ENCODE measurements at places on chromosomes 13 and 19. TPM values are rescaled to one million over a fixed set of nuclear protein-coding genes. Genes with fewer than 3 reads are reported as not detected.

The RGL3 gene
- polyA plus RNA-seq = 26.3 TPM

The MIER2 gene
- polyA plus RNA-seq = 13.4 TPM

The PTGIR gene
- 1.7 TPM for polyA plus RNA-seq

The HIF3A gene
- polyA plus RNA-seq = 20.5 TPM

The KLC3 gene
- 0.61 TPM for polyA plus RNA-seq

The CEBPA gene
- polyA plus RNA-seq = 14.6 TPM

The VSTM2B gene
- polyA plus RNA-seq = not detected

The RUBCNL gene
- polyA plus RNA-seq = 0.56 TPM

The NXNL1 gene
- polyA plus RNA-seq = not detected

The ZNF578 gene
- not detected for polyA plus RNA-seq

The SIGLEC7 gene
- polyA plus RNA-seq = 1.8 TPM

The TLE6 gene
- polyA plus RNA-seq = 2.7 TPM

The NTN5 gene
- not detected for polyA plus RNA-seq

The KLK14 gene
- polyA plus RNA-seq = 0.31 TPM

The B3GNT8 gene
- polyA plus RNA-seq = 6.1 TPM

The SOHLH2 gene
- not detected for polyA plus RNA-seq

The PSG1 gene
- not detected for polyA plus RNA-seq

The ADGRE2 gene
- 1.7 TPM for polyA plus RNA-seq

The ZNF177 gene
- 0.92 TPM for polyA plus RNA-seq

The DKKL1 gene
- polyA plus RNA-seq = not detected

The ZNF845 gene
- polyA plus RNA-seq = 2.6 TPM

The ATP8B3 gene
- 0.15 TPM for polyA plus RNA-seq
